ENCODE measurements at places on chromosomes 11 and 22.
A peak's percentile ranks its signal among the peaks of the same experiment; 100 is the strongest.

GRCh38 chr11:73521621-73522020 lies 76.3 kb downstream of the FAM168A start:
- peak; percentile 10 for DNase-seq

GRCh38 chr11:89660234-89660633 lies 49.9 kb upstream of the TRIM77 start:
- peak; percentile 39 for DNase-seq

GRCh38 chr11:98771791-98772190 lies 249.0 kb upstream of the CNTN5 start:
- no peak for DNase-seq

GRCh38 chr11:32008880-32009551 lies 81.9 kb upstream of the RCN1 start:
- no peak for DNase-seq

DNA sequence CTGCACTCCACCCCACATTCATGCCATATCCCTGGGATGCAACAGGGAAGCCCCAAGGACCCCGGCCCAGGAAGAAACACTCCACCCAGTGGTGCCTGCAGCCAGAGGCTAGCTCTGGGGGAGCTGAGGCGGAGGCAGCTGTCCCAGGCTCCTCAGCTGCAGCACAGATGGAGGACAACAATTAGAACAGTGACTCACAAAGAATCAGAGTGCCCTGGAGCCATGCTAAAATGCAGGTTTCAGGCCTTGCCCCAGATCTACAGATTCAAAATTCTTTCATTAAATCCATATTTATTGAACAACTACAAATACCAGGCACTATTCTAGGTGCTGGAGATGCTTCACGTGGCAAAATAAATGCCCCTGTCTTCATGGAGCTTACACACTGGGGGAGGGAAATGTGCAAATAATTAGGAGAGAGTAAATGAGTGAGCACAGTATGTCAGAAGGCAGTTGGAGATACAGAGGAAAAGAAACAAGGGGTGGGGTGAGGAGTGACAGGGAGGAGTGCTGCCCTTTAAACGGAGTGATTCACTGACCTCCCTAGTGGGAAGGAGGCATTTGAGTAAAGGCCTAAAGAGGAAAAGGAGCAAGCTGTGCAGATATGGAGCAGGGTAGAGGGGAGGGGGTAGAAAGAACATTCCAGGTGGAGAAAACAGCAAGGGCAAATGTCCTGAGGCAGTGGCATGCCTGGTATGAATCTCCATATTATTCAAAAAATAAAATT lies 73.3 kb upstream of the CSNK2A3 start:
- DNase-seq = no peak

GRCh38 chr22:19496324-19496630 lies 16.6 kb downstream of the CDC45 start:
- DNase-seq = no peak

- DNase-seq = no peak
Measured at GRCh38 chr11:69939551-69940245, 120.5 kb upstream of the FGF3 start.

- DNase-seq = no peak
Measured at GRCh38 chr11:97739932-97740800, 1280.6 kb upstream of the CNTN5 start.

GRCh38 chr11:113142508-113142907 lies 171.9 kb upstream of the TTC12 start:
- no peak for DNase-seq

- peak; percentile 15 for DNase-seq
Measured at GRCh38 chr11:96875712-96876111, 485.9 kb downstream of the JRKL start.

GRCh38 chr11:101583251-101584128 lies at the start of gene TRPC6:
TSS of gene TRPC6 (minus strand) at chr11:101584007. CDS start at chr11:101583503, 504 bp downstream.
- DNase-seq = peak; percentile 76

- no peak for DNase-seq
Measured at GRCh38 chr11:69378303-69379141, 84.6 kb downstream of the MYEOV start.

DNA sequence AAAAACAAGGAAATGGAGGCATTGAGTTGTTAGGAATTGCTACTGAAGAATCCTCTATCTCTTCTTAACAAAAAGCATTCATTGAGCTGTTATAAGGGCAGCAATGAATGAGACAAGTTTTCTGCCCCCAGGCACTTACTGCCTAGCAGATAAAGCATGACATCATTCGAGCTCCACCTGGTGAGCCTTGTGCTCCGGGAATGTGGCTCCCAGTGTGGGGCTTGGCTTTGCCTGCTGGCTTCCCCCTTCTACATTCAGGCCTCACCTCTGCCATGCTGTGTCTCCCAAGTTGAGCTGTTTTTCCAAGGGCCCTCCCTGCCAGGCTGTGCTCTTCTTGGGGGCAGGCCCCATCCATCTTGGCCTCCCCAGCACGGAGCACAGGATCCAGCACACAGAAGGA lies 56.9 kb upstream of the EIF3D start:
- DNase-seq = peak; percentile 86

GRCh38 chr11:7160814-7161489 lies 72.2 kb downstream of the RBMXL2 start:
- no peak for DNase-seq
